ENCODE measurements at places on chromosomes 4 and X.

- DNase-seq: no peak
- H3K4me3 ChIP-seq: no peak overlapping the region
- no peaks in the 10 kb centered on the region for H3K4me1 ChIP-seq
- no peaks in the 10 kb centered on the region for H3K36me3 ChIP-seq
These were observed 105.9 kb downstream of the SHROOM4 start for GRCh38 chrX:50707955-50708699.

- H3K36me3 ChIP-seq: no peaks in the 10 kb centered on the region
- H3K27me3 ChIP-seq: peaks cover 4% of the 10 kb centered on the region
- no peak overlapping the region for H3K4me3 ChIP-seq
- DNase-seq: peak; percentile 18
- H3K4me1 ChIP-seq: no peaks in the 10 kb centered on the region
- no peak overlapping the region for H3K27ac ChIP-seq
These were observed 94.9 kb upstream of the SHISA3 start for GRCh38 chr4:42302348-42302747.

GRCh38 chr4:145525291-145525740 lies 43.7 kb downstream of the SMAD1 start:
- H3K4me3 ChIP-seq: no peak overlapping the region
- H3K27me3 ChIP-seq: peaks cover 5% of the 10 kb centered on the region
- H3K36me3 ChIP-seq: no peaks in the 10 kb centered on the region
- H3K27ac ChIP-seq: no peak overlapping the region
- DNase-seq: no peak

GRCh38 chrX:114924856-114925255 lies 92.6 kb downstream of the IL13RA2 start:
- H3K36me3 ChIP-seq: no peaks in the 10 kb centered on the region
- H3K27ac ChIP-seq: no peak overlapping the region
- no peak for DNase-seq
- H3K27me3 ChIP-seq: no peaks in the 10 kb centered on the region
- no peaks in the 10 kb centered on the region for H3K4me1 ChIP-seq

DNA sequence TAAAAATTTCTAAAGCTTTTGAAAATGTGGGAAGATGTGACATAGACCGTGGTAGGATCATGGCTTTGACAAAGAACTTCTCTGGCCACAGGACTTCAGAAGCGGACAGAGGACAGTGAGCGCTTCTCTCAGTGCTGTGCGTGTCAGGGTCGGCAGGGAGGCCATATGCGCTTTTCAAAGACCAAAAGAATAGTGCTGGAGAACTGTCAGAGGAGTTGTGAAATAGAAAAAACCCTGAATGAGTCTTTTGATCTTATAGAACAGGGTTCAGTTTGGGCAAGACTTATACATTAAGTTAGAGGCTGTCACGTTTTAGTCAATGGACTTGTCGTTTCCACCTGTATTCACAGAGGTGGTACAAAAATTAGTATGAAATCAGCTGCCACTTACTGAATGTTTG lies 77.4 kb downstream of the PTTG2 start:
- no peaks in the 10 kb centered on the region for H3K27me3 ChIP-seq
- DNase-seq: no peak
- no peaks in the 10 kb centered on the region for H3K4me1 ChIP-seq
- no peak overlapping the region for H3K27ac ChIP-seq
- no peak overlapping the region for H3K4me3 ChIP-seq
